NCI-H1930 (cell line): ENCODE measurements at places on chromosomes 3 and 15.
A peak's percentile ranks its signal among the peaks of the same experiment; 100 is the strongest.

DNA sequence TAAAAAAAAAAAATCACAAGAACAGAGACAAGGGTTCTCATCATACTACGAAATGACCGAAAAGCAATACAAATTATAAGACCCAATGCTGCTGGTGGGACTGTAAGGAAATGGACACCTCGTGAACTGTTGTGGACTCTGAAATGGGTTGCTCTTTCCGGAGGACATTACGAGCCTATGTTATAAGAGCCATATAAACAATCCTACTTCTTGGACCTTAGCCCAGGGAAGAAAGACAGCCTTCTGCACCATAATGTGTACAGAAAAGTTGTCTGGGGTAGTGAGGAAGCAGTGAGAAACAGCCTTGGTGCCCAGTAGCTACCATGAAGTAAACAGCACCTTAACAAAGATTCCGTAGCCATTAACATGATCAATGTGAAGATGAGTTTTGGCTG is 2.7 kb downstream of the SLC22A14 start:
- no peak for DNase-seq

- peak; percentile 24 for DNase-seq
Observed at GRCh38 chr3:195401943-195402342, 40.9 kb downstream of the ACAP2 start.

- no peak for DNase-seq
Observed at GRCh38 chr3:149554826-149555225, 80.3 kb downstream of the TM4SF4 start.

GRCh38 chr3:194404365-194405140 is 5.5 kb upstream of the GP5 start:
- peak; percentile 40 for DNase-seq

DNA sequence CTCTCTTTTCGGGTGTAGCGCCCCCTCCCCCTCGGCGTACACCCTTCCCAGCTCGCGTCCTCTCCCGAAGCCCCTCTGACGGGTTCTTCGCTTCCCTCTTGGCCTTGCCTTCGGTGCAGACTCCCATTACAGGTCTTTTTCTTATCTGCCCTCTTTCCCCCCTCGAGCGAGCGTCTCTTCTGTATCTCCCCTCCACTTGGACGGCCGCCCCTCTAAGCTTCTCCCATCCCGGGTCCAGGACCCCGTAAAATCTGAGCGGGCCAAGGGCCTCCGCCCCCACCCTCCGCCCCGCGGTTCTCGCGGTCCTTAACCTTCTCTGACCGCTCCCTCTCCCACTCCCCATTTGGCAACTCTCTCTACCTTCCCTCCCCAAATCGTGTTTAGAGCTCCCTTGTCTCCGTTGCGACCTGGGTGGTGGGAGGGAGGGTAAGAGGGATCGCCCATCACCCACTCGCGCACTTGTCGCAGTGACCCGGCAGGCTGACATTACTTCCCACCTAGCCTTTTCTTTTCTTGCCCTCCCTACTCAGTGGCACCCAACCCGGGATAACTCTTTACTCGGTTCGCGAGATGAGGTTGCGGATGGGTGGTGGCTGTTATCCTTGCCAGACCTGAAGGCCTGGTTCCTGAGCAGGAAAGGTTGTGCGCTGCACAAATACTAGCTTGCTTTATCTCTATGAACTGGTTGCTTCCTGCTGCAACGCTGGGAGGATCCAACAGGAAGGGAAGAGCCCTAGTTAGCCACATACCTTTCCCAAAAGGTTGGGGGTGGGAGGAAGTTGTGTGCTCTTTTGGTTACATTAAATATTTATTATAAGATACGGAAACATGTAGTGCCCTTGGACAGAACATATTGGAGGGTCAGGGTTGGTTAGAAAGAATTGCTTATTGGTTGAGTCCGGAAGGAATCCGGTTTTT is 922 bp downstream of the RAB11A start:
- DNase-seq: no peak

DNA sequence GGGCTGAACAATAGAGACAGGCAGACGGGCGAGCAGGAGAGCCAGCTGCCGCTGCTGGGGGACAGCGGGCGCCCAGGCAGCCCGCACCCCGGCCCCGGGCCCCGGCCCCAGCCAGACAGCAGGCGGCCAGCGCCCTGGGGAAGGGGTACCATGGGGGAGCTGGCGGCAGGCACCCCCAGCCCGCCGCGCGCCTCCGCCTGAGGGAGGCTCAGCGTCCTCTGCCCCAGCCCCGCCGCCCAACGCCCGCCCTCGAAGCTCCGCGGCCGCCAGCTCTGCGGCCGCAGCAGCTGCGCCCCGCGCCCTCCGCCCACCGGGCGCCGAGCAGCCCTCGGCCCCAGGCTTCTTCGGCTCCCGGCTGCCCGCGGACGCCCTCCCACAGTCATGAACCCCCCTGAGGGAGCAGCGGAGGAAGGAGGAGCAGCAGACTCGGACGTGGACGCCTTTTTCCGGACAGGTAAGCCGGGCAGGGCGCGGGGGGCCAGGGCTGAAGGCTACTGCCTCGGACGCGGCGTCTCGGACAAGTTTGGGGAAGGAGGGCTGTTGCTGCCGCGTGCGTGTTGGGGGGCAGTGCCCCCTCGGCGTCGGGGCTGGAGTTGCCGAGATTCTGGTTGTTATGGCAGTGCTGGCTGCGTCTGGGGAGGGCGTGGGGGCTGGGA is 41.6 kb upstream of the ROPN1 start:
- DNase-seq: no peak

DNA sequence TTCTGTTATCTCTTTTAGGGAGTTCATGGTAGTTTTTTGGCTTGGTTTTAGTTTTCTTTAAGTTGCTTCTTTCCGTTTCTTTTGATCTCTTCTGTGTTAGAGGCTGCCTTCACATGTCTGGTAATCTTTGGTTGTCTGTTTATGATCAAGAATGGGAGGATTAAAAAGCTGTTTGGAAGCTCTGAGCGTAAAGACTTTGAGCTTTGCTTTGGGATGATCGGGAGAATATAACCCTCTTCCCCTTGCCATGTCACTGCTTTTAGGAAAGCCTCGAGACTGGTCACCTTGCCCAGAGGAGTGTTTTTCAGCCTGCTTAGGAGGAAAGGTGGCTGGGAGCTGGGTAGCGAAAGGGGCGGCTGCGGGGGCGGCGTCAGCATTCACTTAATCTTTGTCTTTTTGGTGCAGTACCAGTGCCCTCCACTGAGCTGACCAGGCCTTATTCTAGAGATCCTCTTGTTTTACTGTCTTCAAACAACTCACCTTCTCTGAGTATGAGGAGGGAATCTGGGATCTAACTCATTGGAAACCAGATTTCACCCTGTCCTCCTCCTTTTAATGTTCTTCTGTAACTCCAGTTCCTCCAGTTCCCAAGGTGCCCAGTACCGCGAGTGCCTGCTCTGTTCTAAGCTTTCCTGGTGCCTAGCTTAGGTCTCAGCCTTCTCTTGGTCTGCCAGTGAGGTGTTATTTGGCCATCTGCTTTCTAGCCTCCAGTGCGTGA is 15.5 kb downstream of the TATDN2 start:
- no peak for DNase-seq

DNA sequence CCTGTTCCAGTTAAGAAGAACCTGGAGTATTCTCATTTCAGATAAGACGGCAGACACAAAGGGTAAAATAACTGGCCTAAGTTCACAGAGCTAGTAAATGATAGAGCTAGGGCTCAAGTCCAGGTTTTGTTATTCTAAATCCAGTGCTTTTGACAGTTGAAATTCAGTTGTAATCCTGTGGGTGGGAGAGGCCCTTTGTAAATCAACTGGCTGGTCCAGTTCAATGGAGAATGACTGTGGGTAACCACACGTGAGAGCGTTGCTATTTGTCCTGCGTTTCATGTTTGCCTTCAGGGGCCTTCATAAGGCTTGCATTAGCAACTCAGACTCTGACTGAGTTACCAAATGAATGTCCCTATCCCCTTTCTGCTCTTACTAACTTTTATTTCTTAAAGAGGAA is 24.2 kb upstream of the CD96 start:
- DNase-seq: no peak

GRCh38 chr3:72559385-72559784 is 288.9 kb downstream of the SHQ1 start:
- DNase-seq: no peak

DNA sequence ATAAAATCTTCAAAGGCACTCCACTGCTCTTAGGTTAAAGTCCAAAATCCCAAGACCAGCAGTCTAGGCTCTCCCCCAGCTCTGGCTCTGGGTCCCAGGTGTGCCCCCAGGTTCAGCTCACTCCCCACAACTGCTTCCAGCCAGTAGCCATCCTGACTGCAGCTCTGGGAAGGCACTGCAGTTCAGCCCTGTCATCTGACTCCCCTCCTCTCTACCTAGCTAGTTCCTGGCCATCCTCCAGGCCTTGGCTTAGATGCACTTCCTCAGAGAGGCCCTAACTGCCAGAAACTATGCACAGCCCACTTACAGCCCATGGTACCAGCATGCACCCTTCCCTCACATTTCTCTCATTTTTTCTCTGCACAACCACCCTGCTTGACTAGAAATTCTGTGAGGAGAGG is 25.5 kb downstream of the TBC1D2B start:
- DNase-seq: no peak
